ENCODE measurements at places on chromosomes 7 and 10.

DNA sequence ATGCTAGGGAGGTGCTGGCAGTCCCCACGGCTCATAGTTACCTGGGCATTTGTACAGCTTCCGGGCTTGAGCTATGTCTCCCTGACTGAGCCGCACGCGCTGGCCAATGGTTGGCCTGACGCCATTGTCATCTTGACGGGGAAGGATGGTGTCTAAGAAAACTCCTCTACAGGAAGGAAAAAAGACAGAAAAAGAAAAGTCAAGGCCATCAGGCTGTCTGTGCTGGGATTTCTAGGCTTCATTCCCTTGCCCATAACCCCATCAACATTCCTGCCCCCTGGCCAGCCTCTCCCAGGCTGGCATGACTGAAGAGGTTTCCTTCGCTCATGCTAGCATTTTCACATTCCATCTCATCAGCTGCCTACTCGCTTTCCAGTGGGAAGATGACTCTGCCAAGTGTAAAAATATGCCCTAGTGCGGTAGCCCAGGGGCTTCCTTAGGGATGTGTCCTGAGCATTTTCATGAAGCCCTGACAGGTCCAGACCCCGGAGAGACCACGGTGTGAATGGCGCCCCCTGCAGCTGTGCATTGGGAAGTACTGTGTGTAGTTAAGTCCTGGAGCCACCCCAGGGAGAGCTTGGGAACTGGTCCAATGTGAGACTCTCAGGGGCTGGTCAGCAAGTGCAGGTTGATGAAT is 54.5 kb upstream of the OPALIN start:
- DNase-seq: no peak

GRCh38 chr7:159104188-159104920 is 40.3 kb downstream of the VIPR2 start:
- no peak for DNase-seq

GRCh38 chr10:23155169-23155568 is 36.9 kb upstream of the PTF1A start:
- no peak for DNase-seq

GRCh38 chr10:1731592-1731991 is 5.7 kb downstream of the ADARB2 start:
- no peak for DNase-seq

DNA sequence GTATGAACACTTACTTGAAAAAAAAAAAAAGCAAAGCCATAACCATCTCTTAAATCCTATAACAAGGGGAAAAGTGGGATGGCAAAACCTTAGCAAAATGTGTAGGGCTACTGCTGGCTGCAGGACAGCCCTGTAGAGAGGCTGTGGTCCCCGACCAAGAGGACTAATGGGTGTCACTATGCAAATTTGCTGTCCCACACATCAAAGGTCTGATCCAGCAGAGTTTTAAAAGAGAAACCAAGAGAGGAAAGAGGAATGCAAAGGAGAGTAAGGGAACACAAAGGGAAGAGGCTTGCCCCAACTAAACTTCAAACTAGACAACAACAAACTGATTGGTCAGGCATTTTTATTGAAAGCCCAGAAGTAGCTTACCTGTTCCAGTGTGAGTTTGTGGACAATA is 3.1 kb upstream of the ZNRF2 start:
- DNase-seq: no peak

DNA sequence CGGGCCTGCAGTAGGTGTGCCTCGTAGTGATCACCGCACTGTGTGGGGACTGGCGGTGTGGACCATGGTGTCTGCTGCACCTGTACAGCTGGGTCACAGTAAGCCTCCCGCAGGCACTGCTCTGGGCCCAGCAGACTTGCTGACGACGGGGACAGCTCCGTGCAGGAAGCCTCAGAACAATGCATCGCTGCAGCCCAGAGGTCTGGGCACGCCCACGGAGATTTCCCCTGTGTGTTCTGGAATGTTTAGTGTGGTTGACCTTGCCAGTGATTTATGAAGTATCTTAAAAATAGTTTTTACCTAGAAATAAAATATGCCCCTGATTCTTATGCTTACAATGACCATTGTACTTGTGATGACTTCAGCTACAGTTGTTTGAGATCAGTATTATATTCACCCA is 59.1 kb upstream of the ZNF32 start:
- DNase-seq: no peak

GRCh38 chr10:78919181-78919966 is 149.4 kb upstream of the ZMIZ1 start:
- DNase-seq: no peak

GRCh38 chr7:20170633-20171032 is 46.6 kb downstream of the MACC1 start:
- DNase-seq: no peak

DNA sequence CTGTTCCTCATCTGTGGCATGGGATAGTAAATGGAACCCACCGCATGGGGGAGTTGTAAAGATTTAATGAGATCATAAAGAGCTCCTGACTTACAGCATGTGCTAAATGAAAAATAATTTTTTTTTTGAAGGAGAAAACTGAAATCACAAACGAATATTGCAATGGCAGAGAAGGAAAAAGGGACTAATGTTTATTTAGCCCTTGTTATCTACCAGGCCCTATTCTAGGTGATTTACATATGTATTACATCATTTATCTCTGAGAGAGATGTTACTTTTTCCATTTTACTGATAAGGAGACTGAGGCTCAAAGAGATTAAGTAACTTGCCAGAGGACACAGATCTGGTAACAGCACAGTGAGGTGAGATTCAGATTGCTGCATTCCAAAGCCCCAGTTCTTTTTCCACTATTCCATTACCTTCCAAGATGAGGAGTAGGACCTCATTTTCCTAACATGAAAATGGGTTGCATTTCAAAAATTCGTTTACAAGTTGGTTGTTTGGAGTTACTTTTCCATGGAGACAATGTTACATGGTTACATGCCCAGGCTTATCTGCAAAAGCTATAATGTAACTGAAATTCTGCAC is 28.6 kb downstream of the VCL start:
- DNase-seq: no peak

GRCh38 chr7:157584420-157584819 is 247.6 kb downstream of the DNAJB6 start:
- no peak for DNase-seq

- DNase-seq: no peak
Measured at GRCh38 chr7:74709880-74710671, 52.6 kb downstream of the GTF2I start.

DNA sequence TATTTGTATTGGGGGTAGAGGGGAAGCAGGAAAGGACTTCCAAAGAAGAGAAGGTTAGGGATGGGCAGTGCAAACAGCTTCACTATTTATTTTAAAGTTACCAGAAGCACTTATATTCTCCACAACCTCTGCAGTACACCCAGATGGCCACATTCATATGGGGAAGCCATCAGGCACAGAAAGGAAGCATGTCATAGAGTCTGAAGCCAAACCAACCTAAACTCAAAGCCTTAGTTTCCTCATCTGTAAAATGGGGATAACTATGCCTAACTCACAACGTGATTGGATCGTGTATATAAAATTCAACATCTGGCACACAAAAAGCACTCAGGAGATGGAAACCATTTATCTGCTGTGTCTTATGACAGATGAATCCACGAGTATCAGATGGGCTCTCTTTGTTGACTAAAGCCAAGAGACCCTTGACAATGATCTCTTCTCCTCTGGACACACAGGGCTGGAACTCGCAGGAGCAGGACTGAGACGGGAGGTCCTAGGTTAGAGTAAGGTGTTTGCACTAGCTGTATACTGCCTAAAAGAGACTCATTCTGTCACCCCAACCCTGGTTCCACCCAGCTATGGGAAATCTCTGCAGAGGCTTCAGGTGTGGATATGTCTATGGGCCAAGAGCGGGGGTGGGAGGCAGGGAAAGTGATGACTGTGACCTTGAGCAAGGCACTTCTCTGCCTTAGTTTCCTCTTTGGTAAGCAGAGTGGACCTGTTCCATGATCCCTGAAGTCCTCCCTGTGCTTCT is 1.8 kb downstream of the KIAA1549 start:
- no peak for DNase-seq
